OCI-LY7 (cell line): ENCODE measurements at places on chromosomes 3 and 15. TPM values are rescaled to one million over a fixed set of nuclear protein-coding genes. Genes with fewer than 3 reads are reported as not detected.

DNA sequence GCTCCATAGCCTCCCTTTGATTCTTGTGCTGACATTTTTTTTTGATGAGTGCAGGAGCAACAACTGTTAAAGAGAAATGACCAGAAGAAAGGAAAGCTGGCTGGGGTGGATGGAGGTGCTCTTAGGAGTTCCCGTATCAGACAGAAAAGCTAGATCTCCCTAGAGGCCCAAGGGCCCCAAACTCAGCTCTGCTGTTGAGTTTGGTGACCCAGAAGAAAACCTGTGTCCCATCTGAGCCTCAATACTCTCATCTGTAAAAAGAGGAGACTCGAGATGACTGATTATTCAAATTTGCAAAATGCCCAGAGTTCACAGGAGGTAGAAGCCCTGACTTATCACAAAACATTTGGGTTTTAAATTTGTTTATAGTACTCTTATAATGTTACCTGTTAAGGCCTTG is 142.4 kb downstream of the TIGIT start:
- DNase-seq = no peak

GRCh38 chr3:127328421-127328820 is 40.6 kb upstream of the PRR20G start:
- DNase-seq = no peak

DNA sequence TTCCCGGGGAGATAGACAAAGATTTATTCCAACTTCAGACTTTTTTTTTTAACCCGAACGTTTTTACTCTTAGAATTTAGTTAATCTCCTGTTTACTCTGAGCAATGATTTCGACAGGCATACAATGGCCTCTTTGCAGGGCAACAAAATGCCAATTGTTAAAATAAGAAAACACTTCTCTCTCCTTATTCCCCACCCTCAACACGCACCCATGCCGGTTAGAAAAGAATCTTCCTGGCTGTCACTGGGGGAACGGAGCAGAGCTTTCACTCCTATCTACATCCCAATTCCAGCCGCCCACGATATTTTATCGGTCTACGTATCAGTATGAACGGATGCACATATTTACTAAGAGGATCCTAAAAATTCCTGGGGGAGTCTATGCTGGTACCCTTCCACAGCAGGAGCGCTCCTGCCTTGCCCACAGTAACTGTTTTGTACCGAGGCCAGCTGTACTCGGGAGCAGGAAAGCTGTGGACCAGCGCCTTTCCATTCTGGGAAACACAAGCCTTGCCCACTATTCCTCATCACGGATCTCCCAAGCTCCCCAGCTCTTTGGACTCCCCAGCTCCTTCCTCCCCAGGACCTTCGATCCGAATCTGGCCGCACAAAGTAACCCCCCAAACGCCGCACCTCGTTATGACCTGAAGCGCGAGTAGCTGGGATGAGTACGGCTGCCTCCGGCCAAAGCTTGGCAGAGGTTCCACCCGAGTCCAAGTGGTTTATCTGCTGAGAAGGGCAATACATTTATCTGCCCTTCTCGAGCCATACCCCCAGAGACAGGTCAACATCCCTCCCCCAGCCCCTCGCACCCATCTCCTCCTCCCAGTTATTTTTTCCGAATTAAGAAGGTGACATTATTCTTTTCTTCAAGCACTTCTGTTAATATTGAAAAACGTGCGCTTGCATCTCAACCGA is 2.2 kb upstream of the FOXB1 start:
- no peak for DNase-seq

GRCh38 chr3:23333633-23334032 is 130.5 kb downstream of the UBE2E2 start:
- no peak for DNase-seq

WDR76 gene
- 170 and 186 TPM in 2 replicates for total RNA-seq
